Hepatocyte (in vitro differentiated cells): ENCODE measurements at places on chromosomes 12 and 14. TPM values are rescaled to one million over a fixed set of nuclear protein-coding genes. Genes with fewer than 3 reads are reported as not detected.
A peak's percentile ranks its signal among the peaks of the same experiment; 100 is the strongest.

NOXRED1 gene
- total RNA-seq: 0.13 and 0.40 TPM in 2 replicates

DNA sequence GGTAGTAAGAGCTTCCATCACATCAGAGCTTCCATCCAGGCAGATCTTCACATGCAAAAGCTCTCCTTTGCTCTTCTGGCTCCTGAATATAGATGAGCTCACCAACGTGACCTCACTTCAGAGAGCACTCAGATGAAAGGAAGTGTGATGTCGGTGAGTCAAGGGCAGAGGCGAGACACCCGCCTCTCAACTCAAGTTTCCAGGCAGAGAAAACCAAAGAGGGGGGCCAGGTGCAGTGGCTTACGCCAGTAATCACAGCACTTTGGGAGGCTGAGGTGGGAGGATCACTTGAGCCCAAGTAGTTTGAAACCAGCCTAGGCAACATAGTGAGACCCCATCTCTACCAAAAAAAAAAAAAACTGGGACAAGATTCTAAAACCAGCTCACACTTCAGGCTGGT lies 126.9 kb downstream of the DUSP6 start:
- no peaks in the 10 kb centered on the region for H3K36me3 ChIP-seq
- H3K4me1 ChIP-seq: no peaks in the 10 kb centered on the region
- H3K27ac ChIP-seq: peak overlapping the region; percentile 63

FAM181A gene
- not detected in 2 replicates for total RNA-seq

GRCh38 chr14:54133896-54134295 lies 177.3 kb upstream of the BMP4 start:
- H3K4me1 ChIP-seq: peaks cover 6% of the 10 kb centered on the region
- H3K4me3 ChIP-seq: no peak overlapping the region
- peak overlapping the region; percentile 44 for H3K27ac ChIP-seq
- peak; percentile 75 for DNase-seq
- no peaks in the 10 kb centered on the region for H3K27me3 ChIP-seq

TEX22 gene
- total RNA-seq: 0.52 TPM in 1 of 2 replicates, not detected in the other

DNA sequence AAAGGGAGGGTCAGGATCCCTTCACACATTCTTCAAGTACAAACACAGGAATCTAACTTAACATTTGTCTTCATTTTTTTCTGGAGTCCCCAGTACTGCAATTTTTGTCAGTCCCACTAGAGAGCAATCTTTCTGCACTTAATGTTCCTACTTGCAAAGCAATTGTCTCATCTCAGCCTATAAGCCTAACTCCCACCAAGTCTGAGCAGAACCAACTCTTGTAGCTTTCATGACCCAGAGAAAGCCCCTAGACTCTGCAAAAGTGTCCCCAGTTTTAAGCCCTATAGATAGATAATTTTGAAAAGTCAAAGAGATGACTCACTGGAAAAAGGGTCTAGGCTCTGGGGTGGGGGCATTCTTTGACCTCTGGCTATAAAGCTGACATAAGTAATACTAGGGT lies 1.8 kb upstream of the ZBTB39 start:
- DNase-seq: peak; percentile 75
- H3K27ac ChIP-seq: peak overlapping the region; percentile 18
- no peaks in the 10 kb centered on the region for H3K36me3 ChIP-seq

SLC35F4 gene
- total RNA-seq: 0.07 and 0.28 TPM in 2 replicates

GRCh38 chr14:65297744-65298143 lies 114.8 kb upstream of the FUT8 start:
- H3K4me1 ChIP-seq: peaks cover 18% of the 10 kb centered on the region
- no peak overlapping the region for H3K4me3 ChIP-seq
- peak overlapping the region; percentile 82 for H3K27ac ChIP-seq
- peak; percentile 73 for DNase-seq
- H3K27me3 ChIP-seq: no peaks in the 10 kb centered on the region

DNA sequence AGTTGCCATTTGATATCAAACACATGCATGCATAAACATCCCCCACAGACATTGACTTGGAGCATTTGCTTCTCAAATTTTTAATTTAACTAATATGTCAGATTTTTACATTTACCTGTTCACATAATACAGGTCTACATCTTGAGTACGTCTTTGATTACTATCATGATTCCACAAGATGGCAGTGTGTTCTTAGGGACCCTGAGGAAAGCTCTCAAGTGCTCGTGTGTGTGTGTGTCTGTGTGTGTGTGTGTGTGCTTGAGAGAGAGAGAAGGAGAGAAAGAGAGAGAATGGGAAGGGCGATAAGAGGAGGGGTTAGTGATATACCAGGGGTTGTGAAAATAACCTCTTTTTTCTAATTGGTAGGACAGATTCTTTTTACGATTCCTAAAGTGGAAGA lies 167.1 kb upstream of the OR4E1 start:
- no peak overlapping the region for H3K27ac ChIP-seq
- no peaks in the 10 kb centered on the region for H3K27me3 ChIP-seq
- H3K36me3 ChIP-seq: no peaks in the 10 kb centered on the region
- DNase-seq: no peak
- H3K4me3 ChIP-seq: no peak overlapping the region

DNA sequence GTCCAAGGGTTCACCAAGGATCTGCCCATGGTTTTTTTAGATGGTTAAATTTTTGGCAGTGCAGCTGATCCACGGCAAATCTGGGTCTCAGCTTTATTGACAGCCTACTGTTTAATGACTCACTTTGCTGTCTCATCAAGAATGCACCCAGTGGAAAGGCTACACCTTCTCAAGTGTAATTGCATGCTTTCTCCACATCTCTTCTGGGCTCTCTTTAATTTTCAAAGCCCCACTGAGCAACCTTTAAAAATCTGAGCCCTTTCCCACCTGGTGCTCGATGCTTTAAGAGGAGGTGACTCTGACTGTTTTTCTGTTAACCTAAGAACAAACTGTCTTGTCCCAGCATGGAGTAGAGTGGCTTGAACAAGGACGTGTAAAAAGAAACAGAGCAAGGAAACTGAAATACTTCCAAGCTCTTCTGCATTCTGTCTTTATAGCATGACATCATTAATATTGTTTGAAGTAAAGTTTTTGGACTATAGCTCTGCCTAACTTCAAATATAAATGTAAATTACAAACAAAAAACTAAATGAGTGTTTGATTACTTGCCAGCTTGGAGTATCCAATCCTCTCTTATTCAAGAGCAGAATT lies 214.2 kb upstream of the KRR1 start:
- no peaks in the 10 kb centered on the region for H3K36me3 ChIP-seq
- H3K27ac ChIP-seq: peak overlapping the region; percentile 43
- DNase-seq: no peak

- DNase-seq: no peak
- H3K27me3 ChIP-seq: no peaks in the 10 kb centered on the region
- H3K27ac ChIP-seq: no peak overlapping the region
- no peaks in the 10 kb centered on the region for H3K36me3 ChIP-seq
- H3K4me3 ChIP-seq: no peak overlapping the region
- no peaks in the 10 kb centered on the region for H3K4me1 ChIP-seq
These were observed 51.2 kb upstream of the TCL1B start for GRCh38 chr14:95635051-95635450.

DNA sequence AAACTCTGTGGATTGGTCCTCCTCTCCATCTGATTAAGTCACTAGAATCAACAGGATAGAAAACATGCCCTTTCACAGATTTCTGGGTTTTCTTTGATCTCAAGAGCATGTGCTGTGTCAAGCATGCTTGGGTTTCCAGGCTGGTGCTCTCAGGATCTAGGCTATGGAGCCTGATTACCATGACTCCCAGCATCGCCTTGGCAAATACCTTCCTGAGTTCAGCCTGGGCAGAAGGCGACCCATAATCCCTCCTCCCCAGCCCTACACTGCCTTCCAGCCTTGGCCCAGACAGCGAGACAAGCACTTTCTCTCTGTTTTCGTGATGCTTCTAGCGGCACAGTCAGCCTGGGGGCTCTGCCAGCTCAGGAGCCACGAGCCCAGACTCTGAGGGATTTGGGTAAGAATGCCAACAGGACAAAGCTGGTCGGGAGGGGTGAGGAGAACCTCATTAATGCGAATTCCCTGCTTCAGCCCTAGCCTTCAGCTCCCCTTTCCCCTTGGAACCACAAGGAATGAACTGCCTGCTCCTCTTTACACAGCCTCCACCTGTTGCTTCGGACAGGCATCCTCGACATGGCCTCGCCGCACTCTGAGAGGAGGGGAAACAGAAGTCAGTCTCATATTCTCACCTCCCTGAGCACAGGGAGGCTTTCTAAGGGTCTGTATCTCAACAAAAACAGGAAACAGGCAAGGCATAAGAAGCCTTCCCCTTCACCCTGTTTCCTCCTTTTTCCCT lies 227.1 kb downstream of the MSRB3 start:
- no peaks in the 10 kb centered on the region for H3K27me3 ChIP-seq
- H3K36me3 ChIP-seq: no peaks in the 10 kb centered on the region
- H3K4me3 ChIP-seq: no peak overlapping the region
- H3K4me1 ChIP-seq: peaks cover 10% of the 10 kb centered on the region
- DNase-seq: no peak

- H3K4me1 ChIP-seq: no peaks in the 10 kb centered on the region
- H3K27me3 ChIP-seq: peaks cover 11% of the 10 kb centered on the region
- peak; percentile 70 for DNase-seq
- H3K4me3 ChIP-seq: no peak overlapping the region
- no peak overlapping the region for H3K27ac ChIP-seq
These were observed 7.4 kb upstream of the TMEM132C start for GRCh38 chr12:128259556-128260070.

RNU6-7 gene
- not detected in 2 replicates for total RNA-seq

PARP11 gene
- 5.9 and 9.4 TPM in 2 replicates for total RNA-seq
